Urothelium cell line (cell line): ENCODE measurements at places on chromosomes 11 and 22.

GRCh38 chr11:44780940-44781631, 54.3 kb downstream of the TSPAN18 start:
- DNase-seq, result no peak

DNA sequence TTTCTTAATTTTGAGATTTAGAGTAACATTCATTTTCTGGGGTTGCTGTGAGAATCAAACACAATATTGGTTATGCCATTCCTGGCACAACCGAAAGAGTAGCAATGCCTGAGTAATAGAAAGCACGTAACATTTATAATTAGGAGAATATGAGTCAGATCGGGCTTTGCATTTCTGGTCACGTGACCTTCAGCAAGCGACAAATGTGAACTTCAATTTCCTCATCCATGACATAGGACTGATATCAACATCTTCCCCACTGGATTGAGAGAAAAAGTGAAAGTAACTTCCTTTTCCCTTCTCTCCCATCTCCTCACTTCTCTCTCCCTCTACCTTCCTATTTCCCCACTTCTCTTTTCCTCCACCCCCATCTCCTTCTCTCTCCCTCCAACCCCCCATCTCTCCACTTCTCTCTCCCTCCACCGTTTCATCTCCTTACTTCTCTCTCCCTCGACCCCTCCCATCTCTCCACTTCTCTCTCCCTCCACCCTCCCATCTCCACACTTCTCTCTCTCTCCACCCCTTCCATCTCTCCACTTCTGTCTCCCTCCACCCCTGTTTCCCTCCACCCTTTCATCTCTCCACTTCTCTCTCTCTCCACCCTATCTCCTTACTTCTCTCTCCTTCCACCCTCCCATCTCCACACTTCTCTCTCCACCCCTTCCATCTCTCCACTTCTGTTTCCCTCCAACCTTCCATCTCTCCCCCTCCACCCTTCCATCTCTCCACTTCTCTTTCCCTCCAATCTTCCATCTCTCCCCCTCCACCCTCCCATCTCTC, 33.5 kb upstream of the CAT start:
- peak; percentile 20 for DNase-seq

- DNase-seq, result peak; percentile 97
Observed at GRCh38 chr22:42649246-42650099, at the start of gene CYB5R3. Gene CYB5R3, minus strand, starts transcription at chr22:42649392. Its CDS starts 77 bp downstream, at chr22:42649315.

- DNase-seq, result peak; percentile 92
Observed at GRCh38 chr22:22111267-22111751, 128.7 kb upstream of the TOP3B start.

DNA sequence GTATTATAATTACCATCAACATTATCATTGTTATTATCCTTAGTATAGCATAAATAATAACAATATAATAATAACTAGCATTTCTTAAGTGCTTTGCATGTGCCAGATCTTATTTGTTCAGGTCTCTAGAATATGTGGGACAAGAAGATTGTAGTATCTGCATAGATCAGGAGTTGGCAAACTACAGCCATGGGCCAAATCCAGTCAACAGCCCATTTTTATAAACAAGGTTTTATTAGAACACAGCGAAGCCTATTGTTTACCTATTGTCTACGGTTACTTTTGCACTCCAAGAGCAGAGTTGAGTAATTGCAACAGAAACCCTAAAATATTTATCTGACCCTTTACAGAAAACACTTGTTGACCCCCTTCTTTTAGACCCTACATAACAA, 81.4 kb downstream of the SLC1A2 start:
- DNase-seq, result no peak

GRCh38 chr11:1295086-1295485, 14.3 kb downstream of the TOLLIP start:
- no peak for DNase-seq

DNA sequence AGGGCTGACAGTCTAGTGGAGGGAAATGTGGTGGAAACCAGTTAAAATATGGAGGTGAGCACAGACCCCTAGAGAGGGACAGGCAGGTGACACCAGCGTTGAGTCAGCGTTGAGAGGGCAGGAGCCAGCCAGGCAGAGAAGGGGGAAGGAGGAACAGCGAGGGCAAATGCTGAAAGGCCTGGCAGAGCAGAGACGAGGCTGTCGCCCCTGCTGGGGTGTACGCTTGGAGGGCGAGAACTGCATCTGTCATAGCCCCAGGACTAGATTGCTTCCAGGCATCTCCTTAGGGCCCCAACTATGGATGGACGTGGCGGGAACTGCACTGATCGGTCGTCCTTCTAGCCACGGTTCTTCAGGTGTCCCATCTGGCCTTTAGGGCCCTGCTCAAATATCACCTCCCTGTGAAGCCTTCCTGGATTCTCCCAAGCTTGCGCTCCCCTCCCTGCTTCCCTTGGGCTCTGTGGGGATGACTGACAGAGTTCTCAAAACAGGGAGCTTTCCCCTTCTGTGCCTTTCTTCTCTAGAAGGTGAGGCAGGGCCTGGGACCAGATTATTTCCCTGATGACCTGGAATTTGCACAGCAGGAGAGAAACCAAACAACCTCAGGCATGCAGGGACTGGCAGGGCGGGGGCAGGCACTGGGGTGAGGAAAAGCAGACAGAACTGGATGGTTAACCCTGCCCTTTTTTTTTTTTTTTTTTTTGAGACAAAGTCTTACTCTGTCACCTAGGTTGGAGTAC, 11.1 kb downstream of the SYNGR1 start:
- no peak for DNase-seq

DNA sequence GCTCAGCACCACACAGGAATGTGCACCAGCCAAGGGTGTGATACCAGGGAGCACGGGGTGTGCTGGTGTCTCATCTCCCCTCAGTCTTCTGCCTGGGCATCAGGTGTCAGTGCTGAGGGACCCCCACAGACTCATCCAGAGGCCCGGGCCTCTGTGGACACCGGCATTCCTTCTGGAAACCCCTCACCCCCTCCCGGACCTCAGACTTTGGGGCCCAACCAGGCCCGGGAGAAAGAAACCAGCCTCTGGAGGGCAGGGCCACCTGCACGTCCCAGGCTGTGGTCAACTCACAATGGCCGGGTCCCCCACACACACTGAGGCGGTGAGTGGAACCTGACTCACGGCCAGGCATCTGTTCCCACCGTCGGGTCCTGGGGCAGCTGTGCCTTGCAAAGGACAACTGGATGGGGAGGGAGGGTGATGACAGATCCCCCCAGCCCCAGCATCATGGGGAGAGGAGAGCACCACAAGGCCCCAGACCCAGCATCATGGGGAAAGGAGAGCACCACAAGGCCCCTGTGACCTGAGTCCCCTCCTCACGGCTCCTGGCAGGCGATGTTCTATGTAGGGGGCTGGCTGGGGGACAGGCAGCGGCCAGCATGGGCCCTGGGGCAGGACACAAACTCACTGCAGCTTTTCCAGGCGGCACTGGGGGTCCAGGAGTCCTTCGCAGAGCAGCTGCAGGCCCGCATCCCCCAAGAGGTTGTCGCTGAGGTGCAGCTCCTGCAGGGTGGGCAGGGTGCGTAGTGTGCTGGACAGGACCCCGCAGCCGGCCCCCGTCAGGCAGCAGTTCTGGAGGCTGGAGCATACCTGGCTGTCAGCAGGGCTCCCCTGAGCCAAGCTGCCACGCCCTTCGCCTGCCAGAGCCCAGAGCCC, 7.6 kb downstream of the RNH1 start:
- no peak for DNase-seq

DNA sequence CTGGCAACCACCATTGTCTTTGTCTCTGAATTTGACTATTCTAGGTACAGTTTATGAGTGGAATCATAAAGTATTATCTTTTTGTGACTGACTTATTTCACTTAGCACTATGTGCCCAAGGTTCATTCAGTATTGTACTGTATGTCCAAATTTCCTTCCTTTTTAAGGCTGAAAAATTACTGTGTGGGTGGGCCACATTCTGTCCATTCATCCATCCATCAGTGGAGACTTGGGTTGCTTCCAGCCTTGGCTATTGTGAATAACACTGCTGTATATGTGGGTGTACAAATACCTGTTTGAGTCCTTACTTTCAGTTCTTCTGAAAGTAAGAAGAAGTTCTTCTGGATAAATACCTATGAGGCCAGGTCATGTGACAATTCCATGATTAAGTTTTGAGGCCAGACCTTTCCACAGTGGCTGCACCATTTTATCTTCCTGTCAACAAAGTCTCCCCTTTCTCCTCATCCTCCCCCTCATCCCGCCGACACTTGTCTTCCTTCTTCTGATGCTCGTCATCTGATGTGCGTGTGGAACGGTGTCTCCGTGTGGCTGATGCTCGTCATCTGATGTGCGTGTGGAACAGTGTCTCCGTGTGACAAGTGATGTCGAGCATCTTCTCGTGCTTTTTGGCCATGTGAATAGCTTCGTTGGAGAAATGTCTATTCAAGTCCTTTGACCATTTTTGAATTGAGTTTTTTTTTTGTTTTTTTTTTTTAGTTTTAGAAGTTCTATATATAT, 49.5 kb downstream of the SBF1 start:
- no peak for DNase-seq

DNA sequence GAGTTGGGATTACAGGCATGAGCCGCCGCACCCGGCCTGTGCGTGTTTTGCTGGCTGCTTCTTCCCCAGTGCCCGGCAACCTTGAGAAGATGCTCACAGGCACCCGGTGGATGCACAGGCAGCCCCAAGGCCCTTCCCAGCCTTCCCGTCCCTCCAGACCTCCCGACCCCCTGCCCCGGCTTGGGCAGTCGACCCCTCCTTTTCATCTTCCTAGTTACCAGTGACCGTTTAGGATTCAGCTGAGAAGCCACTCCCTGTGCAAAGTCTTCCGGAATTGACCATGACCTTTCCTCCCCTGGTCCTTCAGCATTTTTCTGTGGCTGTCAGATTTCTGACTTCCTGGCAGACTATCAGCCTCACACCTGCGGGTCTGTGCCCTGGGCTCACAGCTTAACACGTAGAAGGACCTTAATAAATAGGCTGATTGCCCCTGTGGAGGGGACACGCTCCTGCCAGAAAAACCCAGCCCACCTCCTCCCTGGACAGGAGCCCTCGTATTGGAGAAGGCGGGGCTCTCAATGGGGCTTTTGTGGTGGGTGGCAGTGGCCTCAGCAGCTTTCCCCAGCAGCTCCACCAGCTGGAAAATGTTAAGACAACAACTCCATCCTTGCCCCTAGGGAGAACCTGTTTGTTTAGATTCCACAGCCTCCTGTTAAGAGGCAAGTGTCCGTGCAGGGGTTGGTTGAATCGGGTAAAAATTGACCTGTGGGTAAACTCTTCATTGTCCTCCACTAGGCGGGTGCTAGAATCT, 10.4 kb upstream of the ANO1 start:
- no peak for DNase-seq

GRCh38 chr11:44380009-44380313, 70.0 kb upstream of the ALX4 start:
- DNase-seq, result no peak

DNA sequence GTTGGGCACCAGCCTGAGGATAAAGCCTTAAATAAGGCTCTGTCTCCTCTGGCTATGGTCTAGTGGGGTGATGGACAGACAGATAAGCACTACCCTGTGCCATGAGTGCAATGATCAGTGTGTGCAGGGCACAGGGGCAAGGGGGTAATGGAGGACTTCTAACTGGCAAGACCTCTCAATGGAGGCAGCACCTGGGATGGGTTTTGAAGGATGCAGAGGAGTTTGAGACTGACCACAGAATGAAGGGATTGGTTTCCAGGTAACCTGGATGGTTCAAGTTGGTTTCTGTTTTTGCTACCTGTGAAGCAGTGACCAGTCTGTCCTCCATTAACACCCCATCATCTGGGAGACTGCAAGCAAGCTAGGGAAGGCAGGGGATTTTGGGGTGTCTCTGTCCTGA, 27.8 kb upstream of the PICK1 start:
- no peak for DNase-seq

DNA sequence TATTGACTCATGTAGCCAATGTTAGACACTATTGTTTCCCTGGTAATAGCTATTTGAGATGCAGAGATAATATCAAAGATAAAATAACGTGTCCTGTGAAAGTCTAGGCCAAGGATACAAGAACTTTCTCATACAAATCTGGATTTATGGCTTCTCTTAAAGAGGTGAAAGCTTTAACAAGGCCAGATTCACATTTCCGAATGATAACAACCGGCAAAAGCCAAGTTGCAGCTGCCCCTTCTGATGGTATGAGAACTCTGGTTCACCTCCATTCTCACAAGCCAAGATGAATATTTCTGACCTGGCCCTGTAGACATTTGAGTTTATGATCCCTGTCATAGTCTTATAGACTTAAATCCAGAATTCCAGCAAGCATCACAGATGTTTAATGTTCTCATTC, 230.4 kb upstream of the ZC3H12C start:
- no peak for DNase-seq

DNA sequence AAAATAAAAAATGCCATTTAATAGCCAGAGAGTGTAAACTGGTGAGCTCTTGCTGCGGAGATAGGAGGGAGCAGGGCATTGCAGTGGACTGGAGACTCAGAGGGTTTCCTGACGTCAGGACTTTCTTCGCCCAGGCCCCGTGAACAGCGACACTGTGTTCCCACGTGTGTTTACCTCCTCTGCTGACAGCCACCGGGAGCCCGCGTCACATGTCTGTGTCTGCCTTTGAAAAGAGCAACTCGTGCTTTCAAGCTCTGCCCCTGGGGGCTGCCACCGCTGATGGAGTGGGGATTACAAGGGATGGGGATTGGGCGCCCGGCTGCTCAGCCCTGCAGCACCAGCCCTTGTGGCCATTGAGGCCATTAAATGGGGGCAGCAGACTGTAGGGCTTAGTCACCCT, 3.3 kb downstream of the TANGO2 start:
- no peak for DNase-seq

- no peak for DNase-seq
Observed at GRCh38 chr22:35033635-35034296, 32.2 kb upstream of the ISX start.

- DNase-seq, result no peak
Observed at GRCh38 chr22:31193092-31193491, 19.0 kb upstream of the LIMK2 start.

- DNase-seq, result peak; percentile 68
Observed at GRCh38 chr11:40274017-40274416, 1185.4 kb downstream of the LRRC4C start.

GRCh38 chr22:26770624-26771023, 113.2 kb downstream of the MIAT start:
- no peak for DNase-seq

DNA sequence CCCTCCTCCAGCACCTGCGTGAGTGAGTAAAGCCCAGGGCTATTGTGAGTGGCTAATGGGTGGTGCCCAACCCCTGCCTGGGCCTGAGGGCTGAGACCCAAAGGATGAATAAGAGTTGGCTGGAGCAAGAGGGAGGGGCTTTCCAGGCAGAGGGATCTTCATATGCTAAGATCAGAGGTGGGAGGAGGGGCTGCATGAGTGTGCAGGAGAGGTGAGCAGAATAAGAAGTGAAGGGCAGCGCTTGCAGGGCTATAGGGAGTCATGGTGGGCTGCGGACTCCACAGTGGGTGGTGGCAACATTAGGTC, 3.9 kb downstream of the EMID1 start:
- no peak for DNase-seq

GRCh38 chr11:59610289-59610688, 5.3 kb downstream of the OSBP start:
- no peak for DNase-seq

- no peak for DNase-seq
Observed at GRCh38 chr11:7545611-7546010, 31.8 kb downstream of the PPFIBP2 start.

- DNase-seq, result no peak
Observed at GRCh38 chr11:102476069-102476468, 23.5 kb upstream of the TMEM123 start.

GRCh38 chr11:45092901-45093760, 53.3 kb upstream of the PRDM11 start:
- DNase-seq, result no peak
